ENCODE measurements at places on chromosomes 1 and 21.
A peak's percentile ranks its signal among the peaks of the same experiment; 100 is the strongest.

DNA sequence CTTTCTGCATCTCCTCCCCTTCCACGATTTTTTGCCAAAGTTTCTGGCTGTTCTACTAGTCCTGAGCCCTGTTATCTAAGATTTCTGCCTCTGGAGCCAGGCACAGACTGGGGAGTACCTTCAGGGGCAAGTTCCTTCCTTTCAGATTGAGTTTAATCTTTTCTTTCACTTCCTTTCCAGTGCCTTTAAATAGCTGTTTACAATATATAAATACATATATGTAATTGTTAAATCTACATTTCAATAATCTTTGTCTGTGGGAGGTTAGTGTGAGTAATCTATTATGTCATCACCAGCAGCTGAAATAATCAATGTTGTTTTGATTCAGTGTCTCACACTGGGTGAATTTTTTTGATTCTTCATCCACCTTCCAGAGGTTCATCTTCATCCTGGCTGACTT lies 31.8 kb downstream of the DIPK1A start:
- no peak for DNase-seq

DNA sequence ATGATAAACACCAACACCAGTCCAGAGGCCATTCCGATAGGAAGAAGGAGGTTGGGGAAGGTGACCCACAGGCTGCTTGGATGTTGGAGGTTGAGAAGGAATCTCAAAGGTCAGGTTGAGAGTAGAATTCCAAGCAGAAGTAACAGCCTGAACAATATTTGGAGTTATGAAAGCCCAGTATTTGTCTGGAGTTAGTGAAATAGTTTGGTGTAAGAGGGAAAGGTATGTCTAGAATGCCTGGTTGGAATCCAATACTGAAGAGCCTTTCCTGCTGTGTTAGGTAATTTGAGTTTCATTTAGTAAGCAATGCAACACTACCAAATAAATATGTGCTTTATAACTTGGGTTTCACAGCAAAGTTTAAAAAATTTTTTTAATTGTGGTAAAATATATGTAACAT lies 70.5 kb upstream of the MCOLN3 start:
- no peak for DNase-seq

DNA sequence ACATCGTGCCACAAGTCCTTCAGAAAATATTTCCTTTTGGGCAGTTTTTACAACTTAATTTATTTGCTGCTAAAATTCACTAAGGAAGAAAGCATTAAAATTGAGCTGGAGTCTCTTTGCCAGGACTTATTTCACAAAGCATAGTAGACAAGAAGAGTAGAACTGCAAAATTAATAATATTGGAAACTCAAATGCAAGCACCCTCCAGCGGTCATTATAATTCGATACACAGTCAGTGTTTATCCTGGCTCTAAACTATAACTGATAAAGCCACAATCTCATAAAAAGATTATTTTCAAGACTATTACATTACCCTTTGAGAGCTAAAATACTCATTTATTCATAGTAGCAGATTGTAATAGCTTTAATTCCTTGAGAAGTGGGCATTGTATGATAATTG lies 655.4 kb downstream of the RWDD3 start:
- no peak for DNase-seq

GRCh38 chr1:228089519-228090380 lies 7.2 kb downstream of the ARF1 start:
- no peak for DNase-seq

DNA sequence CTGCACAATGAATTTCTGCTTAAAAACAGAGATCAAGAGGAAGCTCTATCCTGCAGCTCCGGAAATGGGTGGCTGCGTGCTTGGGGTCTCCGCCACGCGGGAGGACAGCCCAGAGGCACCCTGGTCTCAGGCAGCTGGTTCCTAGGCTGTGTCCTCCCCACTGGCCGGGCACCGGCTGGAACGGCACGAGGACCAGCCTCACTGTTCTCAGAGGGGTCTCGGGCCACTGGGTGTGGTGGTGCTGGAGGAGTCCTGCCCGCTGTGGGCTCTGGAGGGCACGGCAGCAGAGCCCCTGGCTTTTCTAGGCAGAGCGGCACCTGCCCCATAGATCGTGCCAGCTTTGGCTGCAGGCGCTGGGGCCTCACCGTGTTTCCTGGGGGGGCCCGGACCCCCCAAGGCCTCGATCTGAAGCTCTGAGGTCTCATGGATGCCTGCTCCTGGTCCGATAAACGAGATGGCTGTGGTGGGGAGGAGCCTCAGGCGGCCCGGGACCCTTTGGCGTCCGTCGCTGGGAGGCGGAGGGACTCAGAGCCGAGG lies 8.2 kb upstream of the RNF223 start:
- DNase-seq: no peak

- DNase-seq: peak; percentile 32
Observed at GRCh38 chr1:10724052-10724494, 72.4 kb downstream of the CASZ1 start.

DNA sequence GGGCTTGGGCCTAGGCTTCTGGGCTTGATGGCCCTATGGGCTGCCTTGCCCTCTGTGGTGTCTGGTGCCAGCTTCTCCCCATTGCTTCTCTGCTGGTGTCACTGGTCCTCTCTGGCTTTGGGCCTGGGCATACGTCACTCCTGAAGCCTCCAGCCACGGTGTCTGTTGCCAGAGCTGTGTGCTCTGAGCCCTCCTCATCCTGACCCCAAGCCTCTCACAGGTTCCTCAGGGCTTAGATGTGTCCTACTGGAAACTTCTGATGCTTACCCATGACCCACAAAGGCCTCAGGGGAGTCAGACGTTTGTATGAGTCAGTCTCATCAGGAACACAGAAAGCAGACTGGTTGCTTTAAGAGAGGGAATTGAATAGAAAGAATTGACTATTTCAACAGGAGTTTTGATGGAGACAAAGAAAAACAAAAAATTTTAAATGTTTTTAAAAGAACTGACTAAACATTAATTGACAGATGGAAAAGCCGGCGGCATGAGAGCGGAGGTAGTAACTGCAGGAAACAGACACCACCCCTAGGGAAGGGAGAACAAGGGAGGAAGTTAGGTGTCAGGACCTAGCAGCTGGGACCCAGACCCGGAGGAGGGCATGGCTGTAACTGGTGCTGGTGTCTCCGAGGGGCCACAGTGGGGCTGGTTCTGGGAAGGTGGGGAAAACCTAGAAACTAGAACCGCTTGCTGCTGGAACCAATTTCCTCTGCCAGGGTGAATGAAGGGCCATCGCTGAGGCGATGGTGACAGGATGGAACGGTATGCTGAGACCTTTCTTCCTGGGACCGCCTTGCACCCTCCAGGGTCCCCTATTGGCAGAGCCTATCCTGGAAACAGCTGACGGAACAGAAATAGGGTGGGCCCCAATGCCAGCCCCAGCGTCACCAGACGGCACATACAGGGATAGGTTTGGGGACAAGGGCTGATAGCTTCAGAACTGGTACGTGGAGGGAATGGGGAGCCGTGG lies 40.0 kb upstream of the CITED4 start:
- no peak for DNase-seq

- DNase-seq: no peak
Observed at GRCh38 chr1:187836557-187836956, 1007.8 kb downstream of the PLA2G4A start.
